Activated naive CD8-positive, alpha-beta T cell treated with anti-CD3 and anti-CD28 coated beads for 36 hours (primary cell): ENCODE measurements at places on chromosomes 11 and 22. TPM values are rescaled to one million over a fixed set of nuclear protein-coding genes. Genes with fewer than 3 reads are reported as not detected.

DNA sequence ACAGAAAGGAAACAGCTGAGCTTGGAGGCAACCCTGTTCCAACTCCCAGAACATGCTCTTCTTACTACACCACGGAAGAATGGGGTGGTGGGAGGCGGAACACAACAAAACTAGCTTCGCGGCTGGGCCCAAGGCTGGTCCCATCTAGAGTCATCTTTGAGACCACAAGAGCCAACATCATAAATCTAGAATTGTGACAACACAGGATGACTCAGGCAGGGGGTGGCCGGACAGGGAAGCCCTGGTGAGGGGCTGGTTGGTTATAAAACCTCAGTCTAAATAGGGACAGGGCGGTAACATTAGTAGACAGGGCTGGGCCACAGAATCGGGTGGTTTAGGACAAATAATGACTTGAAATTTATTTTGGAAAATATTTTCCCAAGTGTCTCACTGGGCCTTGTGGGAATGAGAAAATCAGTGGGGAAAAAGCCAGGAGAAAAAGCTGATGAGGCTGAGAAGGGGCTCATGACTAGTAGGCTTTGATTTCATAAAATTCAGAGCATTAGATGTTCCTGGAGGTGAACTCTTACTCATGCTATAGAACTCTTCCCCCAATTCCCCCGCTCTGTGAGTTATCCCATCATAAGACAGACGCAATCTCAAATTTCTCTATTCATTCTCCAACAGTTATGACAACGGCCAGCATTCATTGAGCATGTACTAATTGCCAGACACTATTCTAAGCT is 151.8 kb upstream of the TIMP3 start:
- H3K36me3 ChIP-seq = peaks cover 3% of the 10 kb centered on the region
- H3K27ac ChIP-seq = no peak overlapping the region
- no peak overlapping the region for H3K4me3 ChIP-seq
- H3K4me1 ChIP-seq = peaks cover 19% of the 10 kb centered on the region
- DNase-seq = peak; percentile 17

DNA sequence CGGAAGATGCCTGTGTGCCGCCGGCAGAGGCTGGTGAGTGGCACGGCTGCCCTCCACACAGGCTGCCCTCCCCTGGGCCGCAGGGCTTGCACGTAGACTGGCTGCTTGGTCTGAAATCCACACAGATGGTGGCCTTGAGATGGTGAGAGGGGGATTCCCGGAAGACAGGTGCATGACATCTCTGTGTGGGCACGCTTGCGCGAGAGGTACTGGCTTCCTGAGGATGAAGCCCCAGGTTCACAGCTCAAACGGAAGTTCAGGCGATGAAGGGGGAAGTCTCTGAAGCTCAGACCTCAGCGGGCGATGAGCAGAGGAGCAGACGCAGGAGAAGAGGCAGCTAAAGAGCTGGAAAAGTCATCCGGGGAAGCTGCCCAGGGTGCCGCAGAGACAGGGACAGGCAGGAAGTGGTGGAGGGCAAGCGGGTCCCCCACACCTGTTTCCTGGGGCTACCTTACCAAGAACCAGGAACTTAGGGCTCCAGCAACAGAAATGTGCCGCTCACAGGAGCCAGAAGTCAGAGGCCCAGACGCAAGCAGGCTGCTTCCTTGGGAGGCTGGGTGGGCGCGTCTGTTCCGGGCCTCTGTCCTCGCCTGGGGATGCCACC is 7.2 kb downstream of the CRELD2 start:
- DNase-seq = peak; percentile 68
- peak overlapping the region; percentile 98 for H3K27ac ChIP-seq
- H3K4me3 ChIP-seq = peak overlapping the region; percentile 75

DNA sequence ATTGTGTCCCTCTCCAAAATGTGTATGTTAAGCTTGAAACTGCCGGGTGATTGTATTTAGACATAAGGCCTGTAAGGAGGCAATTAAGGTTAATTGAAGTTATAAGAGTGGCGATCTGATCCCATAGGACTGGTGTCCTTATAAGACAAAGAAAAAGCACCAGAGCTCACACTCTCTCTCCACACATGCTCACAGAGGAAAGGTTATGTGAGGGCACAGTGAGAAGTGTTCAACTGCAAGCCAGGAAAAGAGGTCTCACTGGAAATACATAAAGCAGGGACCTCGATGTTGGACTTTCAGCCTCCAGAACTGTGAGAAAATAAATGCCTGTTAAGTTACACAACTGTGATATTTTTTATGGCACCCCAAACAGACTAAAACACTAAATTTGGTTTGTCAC is 1233.8 kb upstream of the CNTN5 start:
- H3K27me3 ChIP-seq = no peaks in the 10 kb centered on the region
- no peak for DNase-seq
- no peaks in the 10 kb centered on the region for H3K4me1 ChIP-seq
- no peak overlapping the region for H3K4me3 ChIP-seq

C22orf42 gene
- not detected for total RNA-seq

DNA sequence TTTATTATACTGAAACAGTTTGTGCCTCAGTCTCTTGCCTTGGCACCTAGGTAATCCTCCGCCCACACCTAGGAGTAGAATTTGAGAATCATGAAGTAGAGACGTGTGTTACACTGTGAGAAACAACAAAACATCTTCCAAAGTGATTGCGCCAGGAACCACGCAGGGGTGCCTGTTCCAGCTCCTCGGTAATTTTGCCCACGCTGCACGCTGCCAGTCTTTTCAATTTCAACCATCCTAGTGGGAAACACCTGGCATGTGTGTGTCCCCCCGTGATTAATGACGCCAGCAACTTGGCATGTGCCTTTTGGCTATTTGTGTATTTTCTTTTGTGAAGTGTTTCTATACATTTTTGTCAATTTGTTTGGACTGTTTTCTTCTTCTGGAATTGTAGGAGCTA is 919.1 kb downstream of the BRD1 start:
- H3K27me3 ChIP-seq = peaks cover 63% of the 10 kb centered on the region
- peaks cover 6% of the 10 kb centered on the region for H3K4me1 ChIP-seq
- H3K4me3 ChIP-seq = no peak overlapping the region
- H3K27ac ChIP-seq = no peak overlapping the region
- DNase-seq = no peak

- no peak overlapping the region for H3K27ac ChIP-seq
- H3K36me3 ChIP-seq = no peaks in the 10 kb centered on the region
- DNase-seq = no peak
- H3K4me3 ChIP-seq = no peak overlapping the region
These were observed 1293.0 kb upstream of the TENM4 start for GRCh38 chr11:80733790-80734189.

- H3K36me3 ChIP-seq = no peaks in the 10 kb centered on the region
- H3K4me1 ChIP-seq = no peaks in the 10 kb centered on the region
- no peaks in the 10 kb centered on the region for H3K27me3 ChIP-seq
- H3K27ac ChIP-seq = no peak overlapping the region
- DNase-seq = no peak
These were observed 20.6 kb upstream of the CCDC34 start for GRCh38 chr11:27383645-27384044.

OR5B21 gene
- total RNA-seq = not detected

- no peaks in the 10 kb centered on the region for H3K27me3 ChIP-seq
- H3K4me1 ChIP-seq = no peaks in the 10 kb centered on the region
- H3K27ac ChIP-seq = no peak overlapping the region
- H3K36me3 ChIP-seq = peaks cover 67% of the 10 kb centered on the region
- DNase-seq = no peak
These were observed 71.4 kb downstream of the CTSC start for GRCh38 chr11:88266157-88266556.

GGTLC2 gene
- not detected for total RNA-seq

DNA sequence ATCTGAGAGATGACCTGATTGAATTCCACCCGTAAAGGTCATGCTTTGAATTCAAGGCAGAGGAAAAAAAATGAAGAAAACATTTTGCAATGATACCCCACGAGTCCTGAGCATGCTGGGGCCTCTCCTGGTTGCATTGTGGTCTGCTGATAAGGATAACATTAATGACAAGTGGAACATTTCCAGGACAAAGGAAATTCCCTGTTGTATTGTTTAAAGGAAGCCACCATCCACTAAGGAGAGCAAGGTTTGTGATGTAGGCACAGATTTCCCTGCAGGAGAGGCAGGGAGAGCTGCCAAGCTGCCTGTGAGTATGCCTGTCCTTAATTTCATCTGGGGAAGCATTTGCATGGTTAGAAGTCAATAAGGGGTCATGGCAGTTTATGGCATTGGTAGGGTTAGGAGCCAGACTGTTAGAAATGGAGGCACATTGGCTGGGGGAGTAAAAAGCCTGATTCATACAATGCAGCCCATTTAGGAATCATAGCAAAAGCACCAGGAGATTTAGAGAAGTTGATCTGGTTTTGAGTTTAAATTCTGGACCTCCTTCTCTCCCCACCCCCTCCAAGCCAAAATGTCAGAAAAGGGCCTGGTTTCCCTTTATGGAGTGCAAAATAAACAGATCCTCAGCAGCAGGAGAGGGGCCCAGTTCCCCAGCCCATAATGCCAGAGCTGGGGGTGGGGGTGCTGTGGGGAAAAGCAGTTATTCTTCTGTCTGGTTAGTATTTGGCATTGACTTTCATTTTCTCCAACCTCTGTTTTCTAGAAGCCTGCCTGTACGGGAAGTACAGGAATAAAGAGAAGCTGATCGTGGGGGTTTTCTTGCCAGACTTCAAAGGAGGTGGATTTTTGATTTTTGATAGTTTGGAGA is 22.1 kb downstream of the FLI1 start:
- peak overlapping the region; percentile 98 for H3K27ac ChIP-seq
- H3K4me1 ChIP-seq = peaks cover 81% of the 10 kb centered on the region
- H3K27me3 ChIP-seq = no peaks in the 10 kb centered on the region
- H3K4me3 ChIP-seq = peak overlapping the region; percentile 60

DNA sequence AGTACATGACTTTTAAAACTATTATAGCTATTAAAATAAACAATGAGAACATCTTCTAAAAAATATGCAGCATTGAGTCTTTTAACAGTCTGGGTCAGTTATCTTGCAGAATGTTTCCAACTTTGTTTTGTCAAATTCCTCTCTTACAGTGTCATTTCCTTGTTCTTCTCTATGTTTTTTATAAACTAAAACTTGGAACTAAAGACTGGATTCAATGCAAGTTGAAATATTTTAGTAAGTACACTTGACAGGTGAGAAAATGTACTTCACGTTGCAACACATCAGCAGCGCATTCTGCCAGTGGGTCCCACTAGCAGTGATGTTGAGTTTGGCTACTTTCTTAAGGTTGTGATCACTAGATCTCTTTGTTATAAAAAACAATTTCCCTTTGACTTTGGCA is 1407.6 kb upstream of the RAG2 start:
- DNase-seq = no peak
- H3K4me3 ChIP-seq = no peak overlapping the region
- H3K27ac ChIP-seq = no peak overlapping the region
- H3K36me3 ChIP-seq = no peaks in the 10 kb centered on the region
- no peaks in the 10 kb centered on the region for H3K4me1 ChIP-seq

DNA sequence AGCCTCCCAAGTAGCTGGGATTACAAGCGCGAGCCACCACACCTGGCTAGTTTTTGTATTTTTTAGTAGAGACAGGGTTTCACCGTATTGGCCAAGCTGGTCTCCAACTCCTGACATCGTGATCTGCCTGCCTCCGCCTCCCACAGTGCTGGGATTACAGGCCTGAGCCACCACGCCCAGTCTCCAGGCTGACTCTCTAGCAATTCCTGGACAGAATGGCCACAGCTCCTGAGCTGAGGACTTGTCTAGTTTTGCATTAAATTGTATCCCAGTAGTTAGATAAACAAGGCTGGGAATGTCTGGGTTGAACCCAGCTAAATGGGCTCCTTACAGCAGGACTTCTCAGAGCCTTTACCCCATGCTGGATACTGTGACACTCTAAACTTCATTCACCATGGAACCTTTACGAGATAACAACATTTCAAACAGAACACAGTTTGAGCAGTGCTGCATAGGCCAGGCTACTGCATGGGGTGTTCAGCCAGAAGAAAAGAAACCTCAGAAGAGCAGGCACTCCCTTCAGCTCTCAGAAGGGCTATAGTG is 13.9 kb upstream of the MOGAT2 start:
- H3K4me3 ChIP-seq = no peak overlapping the region
- no peaks in the 10 kb centered on the region for H3K36me3 ChIP-seq
- peaks cover 4% of the 10 kb centered on the region for H3K4me1 ChIP-seq
- H3K27me3 ChIP-seq = peaks cover 25% of the 10 kb centered on the region
- no peak overlapping the region for H3K27ac ChIP-seq

RIBC2 gene
- 9.2 TPM for total RNA-seq

TNKS1BP1 gene
- 22.1 TPM for total RNA-seq

DNA sequence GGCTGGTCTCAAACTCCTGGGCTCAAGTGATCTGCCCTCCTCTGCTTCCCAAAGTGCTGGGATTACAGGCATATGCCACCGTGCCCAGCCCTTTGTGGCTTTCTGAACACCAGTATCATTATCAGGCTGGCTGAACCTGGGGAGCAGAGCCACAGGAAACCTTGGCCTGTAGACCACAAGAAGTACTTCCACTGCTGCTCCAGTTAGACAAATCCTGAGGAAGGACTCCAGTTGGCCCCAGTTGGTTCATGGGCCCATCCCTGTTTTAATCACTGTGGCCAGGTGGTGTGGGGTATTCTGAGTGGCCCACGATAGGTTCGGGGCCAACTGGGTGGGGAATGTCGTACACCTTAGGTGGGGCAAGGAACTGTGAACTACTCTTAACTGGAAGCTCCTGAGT is 5.5 kb upstream of the DUSP18 start:
- no peak overlapping the region for H3K4me3 ChIP-seq
- H3K27me3 ChIP-seq = peaks cover 10% of the 10 kb centered on the region
- DNase-seq = no peak
- no peaks in the 10 kb centered on the region for H3K36me3 ChIP-seq
- H3K27ac ChIP-seq = no peak overlapping the region
- H3K4me1 ChIP-seq = peaks cover 4% of the 10 kb centered on the region

HEPHL1 gene
- total RNA-seq = not detected

DNA sequence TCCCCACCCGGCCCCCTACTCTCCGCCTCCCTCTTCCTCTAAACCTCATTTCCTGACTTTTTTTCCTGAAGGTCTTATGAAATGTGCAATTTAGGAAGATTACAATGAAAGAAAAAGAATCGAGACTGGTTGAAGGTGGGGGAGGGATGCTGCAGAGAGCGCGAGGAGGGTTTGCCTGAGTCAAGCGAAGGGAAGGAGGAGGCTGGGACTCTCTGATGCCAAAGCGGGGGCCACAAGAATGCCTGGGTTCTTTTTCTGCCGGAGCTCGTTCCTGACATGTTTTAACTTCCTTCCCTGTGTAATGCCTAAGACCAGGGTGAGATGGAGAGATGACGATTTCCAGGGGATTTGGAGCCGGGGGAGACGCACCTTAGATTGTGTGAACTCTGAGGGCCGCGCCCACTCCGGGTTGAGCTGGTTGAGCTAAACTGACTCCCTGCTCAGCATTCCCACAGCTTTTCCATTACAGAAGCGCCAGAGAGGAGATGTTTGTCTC is 270.5 kb upstream of the SORL1-AS1 start:
- peaks cover 28% of the 10 kb centered on the region for H3K27me3 ChIP-seq
- H3K36me3 ChIP-seq = no peaks in the 10 kb centered on the region
- no peaks in the 10 kb centered on the region for H3K4me1 ChIP-seq
- DNase-seq = no peak
- no peak overlapping the region for H3K27ac ChIP-seq
- no peak overlapping the region for H3K4me3 ChIP-seq

DNA sequence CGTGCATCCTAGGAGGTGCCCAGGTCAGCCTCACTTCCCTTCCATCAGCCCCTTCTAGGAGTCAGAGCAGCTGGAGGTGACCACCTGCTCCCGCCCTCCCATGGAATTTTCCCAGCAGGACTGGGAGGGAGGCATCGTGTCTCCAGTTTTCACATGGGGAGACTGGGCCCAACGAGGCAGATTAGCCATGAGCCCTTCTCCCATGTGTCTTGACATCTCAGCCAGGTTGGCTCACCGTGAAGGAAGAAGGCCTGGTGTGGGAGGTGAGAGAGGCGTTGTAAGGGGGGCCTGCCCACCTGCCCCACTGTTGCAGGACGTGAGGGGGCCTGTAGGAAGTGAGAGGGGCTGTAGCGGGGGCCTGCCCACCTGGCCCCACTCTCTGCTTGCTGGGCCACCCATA is 1521.4 kb downstream of the BRD1 start:
- H3K27me3 ChIP-seq = no peaks in the 10 kb centered on the region
- no peak for DNase-seq
- H3K36me3 ChIP-seq = no peaks in the 10 kb centered on the region
- no peak overlapping the region for H3K4me3 ChIP-seq
- no peak overlapping the region for H3K27ac ChIP-seq

DLG2 gene
- total RNA-seq = 1.7 TPM
